Effector memory CD4-positive, alpha-beta T cell (primary cell): ENCODE measurements at places on chromosomes 7 and 10.

GRCh38 chr7:111113263-111114017 lies 22.5 kb downstream of the LRRN3 start:
- H3K27me3 ChIP-seq, result no peaks in the 10 kb centered on the region
- no peaks in the 10 kb centered on the region for H3K36me3 ChIP-seq
- no peak overlapping the region for H3K4me3 ChIP-seq

GRCh38 chr7:106609416-106609815 lies 51.5 kb downstream of the CCDC71L start:
- H3K27ac ChIP-seq, result no peak overlapping the region
- no peak overlapping the region for H3K4me3 ChIP-seq
- H3K27me3 ChIP-seq, result no peaks in the 10 kb centered on the region
- no peaks in the 10 kb centered on the region for H3K4me1 ChIP-seq
- H3K36me3 ChIP-seq, result no peaks in the 10 kb centered on the region

- H3K36me3 ChIP-seq, result no peaks in the 10 kb centered on the region
- H3K4me3 ChIP-seq, result no peak overlapping the region
- no peak overlapping the region for H3K27ac ChIP-seq
- no peaks in the 10 kb centered on the region for H3K4me1 ChIP-seq
- no peaks in the 10 kb centered on the region for H3K27me3 ChIP-seq
- no peak for DNase-seq
These were observed 252.2 kb downstream of the WDR37 start for GRCh38 chr10:1308173-1308961.

- H3K4me1 ChIP-seq, result no peaks in the 10 kb centered on the region
- H3K36me3 ChIP-seq, result no peaks in the 10 kb centered on the region
- no peaks in the 10 kb centered on the region for H3K27me3 ChIP-seq
- no peak overlapping the region for H3K4me3 ChIP-seq
- no peak for DNase-seq
These were observed 161.1 kb downstream of the RPS24 start for GRCh38 chr10:78194539-78195402.

GRCh38 chr7:149773446-149774236 lies at the start of gene ZNF467:
Gene ZNF467 (minus strand): TSS chr7:149773588. CDS start chr7:149771032, 2,556 bp downstream.
- no peaks in the 10 kb centered on the region for H3K27me3 ChIP-seq
- peak within 1 kb of the TSS; percentile 11 for H3K27ac ChIP-seq
- peaks cover 12% of the 10 kb centered on the region for H3K4me1 ChIP-seq
- peak within 1 kb of the TSS; percentile 85 for H3K4me3 ChIP-seq
- H3K36me3 ChIP-seq, result no peaks in the 10 kb centered on the region
- DNase-seq, result peak; percentile 33

- H3K36me3 ChIP-seq, result no peaks in the 10 kb centered on the region
- DNase-seq, result no peak
- peak within 1 kb of the TSS; percentile 86 for H3K4me3 ChIP-seq
- H3K27me3 ChIP-seq, result no peaks in the 10 kb centered on the region
- H3K27ac ChIP-seq, result peak within 1 kb of the TSS; percentile 70
These were observed at the start of gene IRF5 for GRCh38 chr7:128937647-128938543. Gene IRF5 (plus strand): TSS chr7:128937927. CDS start chr7:128942082, 4,155 bp downstream.
